AG10803 (cell line): ENCODE measurements at places on chromosomes 6 and 20.

- no peak for DNase-seq
Observed at GRCh38 chr6:112214739-112215269, 39.6 kb downstream of the LAMA4 start.

GRCh38 chr20:11912013-11912658, 5.6 kb upstream of the BTBD3 start:
- DNase-seq, result no peak

- DNase-seq, result no peak
Observed at GRCh38 chr6:109527989-109528388, 45.0 kb upstream of the ZBTB24 start.

GRCh38 chr6:16432075-16433032, 194.0 kb downstream of the GMPR start:
- peak; percentile 69 for DNase-seq

DNA sequence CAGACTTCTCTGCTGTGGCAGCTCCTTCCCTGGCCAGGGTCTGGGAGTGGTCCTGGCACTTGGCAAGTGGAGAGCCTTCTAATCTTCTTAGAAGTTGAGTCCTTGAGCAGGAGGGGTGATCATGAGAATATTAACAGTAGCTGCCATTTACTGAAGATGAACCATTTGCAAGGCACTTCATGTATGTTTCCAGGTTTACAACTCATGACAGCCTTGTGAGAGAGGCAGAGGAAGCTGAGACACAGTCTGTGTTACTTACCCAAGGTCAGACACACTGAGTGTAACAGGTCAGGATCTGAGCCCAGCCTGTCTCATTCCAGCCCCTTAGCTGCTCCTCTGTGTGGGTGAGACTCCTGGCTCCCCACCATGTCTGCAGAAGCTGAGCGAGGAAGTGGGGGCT, 45.5 kb upstream of the SRF start:
- peak; percentile 58 for DNase-seq

GRCh38 chr6:53209681-53210080, 61.0 kb upstream of the GCM1 start:
- DNase-seq, result no peak
